A172 (cell line): ENCODE measurements at places on chromosomes 4 and X. TPM values are rescaled to one million over a fixed set of nuclear protein-coding genes. Genes with fewer than 3 reads are reported as not detected.
A peak's percentile ranks its signal among the peaks of the same experiment; 100 is the strongest.

GRCh38 chr4:113050837-113051236, 1.4 kb downstream of the ANK2 start:
- DNase-seq: no peak

- DNase-seq: no peak
Measured at GRCh38 chr4:13860126-13860525, 232.6 kb upstream of the BOD1L1 start.

DNA sequence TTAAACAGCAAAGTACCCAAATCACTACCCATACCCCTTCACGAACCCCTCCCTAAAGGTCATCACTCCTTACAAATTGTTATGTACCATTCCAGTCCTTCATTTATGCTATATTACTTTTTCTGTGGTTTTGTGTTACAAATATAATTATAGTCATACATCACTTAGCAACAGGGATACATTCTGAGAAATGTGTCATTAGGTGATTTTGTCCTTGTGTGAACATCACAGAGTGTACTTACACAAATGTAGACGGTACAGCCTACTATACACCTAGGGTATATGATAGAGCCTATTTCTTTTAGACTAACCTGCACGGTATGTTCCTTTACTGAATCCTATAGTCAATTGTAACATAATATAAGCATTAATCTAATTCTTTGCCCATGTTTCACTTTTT, 61.9 kb downstream of the ASB9 start:
- DNase-seq: no peak

DNA sequence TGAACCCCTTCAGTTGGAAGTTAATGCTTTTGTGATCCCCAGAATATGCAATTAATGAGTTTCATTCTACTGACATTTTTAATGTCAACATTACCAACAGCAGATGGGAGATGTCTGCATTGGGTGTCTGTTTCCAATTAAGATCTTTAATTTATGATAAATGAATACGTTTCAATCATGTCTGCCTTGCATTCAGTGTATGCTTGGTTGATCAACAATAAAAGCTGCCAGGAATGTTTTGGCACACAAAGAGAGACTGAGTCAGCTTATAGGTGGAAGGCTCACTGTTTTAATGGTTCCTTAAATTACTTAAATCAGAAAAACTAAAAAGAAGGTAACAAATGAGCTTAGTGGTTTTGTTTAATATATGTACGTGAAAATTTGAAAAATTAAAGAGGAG, 359.9 kb upstream of the CNKSR2 start:
- no peak for DNase-seq

The AWAT2 gene
- total RNA-seq: not detected in 2 replicates

The NLGN3 gene
- total RNA-seq: 0.22 and 0.72 TPM in 2 replicates

GRCh38 chr4:73731968-73732610, 8.3 kb upstream of the CXCL8 start:
- DNase-seq: no peak

DNA sequence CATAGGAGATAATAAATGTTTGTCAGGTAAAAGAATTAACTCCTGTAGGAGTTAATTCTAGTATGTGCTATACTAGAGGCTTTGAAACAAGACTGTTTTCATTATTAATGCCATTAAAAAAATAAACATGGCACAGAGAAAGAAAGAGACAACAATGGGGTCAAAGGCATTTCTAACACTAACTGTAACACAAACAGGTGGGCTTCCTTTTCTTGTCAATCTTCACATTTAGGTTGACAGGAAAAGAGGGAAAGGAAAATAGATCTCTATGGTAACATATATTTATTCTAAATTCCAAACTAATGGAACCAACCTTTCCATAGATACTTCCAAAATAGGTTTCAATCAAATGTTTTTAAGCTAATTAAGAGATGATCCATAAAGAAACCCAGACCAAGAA, 9.8 kb downstream of the ANKRD17 start:
- no peak for DNase-seq

- DNase-seq: peak; percentile 59
Measured at GRCh38 chr4:25441519-25442117, 64.6 kb downstream of the ANAPC4 start.

DNA sequence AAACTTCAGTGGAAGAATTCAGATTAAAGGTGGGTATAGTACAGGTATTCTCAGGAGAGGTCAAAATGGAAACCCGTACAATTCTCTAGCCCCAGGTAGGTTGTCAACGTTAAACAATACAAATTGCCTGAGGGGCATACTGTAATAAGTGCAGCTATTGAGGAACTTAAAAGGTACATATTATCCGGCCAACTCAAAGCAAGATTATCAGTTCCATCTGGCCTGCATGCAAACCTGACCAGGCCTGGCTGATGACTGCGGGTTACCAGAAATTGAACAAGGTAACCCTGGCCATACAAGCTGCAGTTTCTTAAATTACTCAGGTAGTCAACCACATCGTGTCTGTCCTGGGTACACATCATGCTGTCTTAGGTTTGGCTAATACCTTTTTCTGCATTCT, 12.3 kb upstream of the ZNF630 start:
- DNase-seq: no peak

The TCEAL7 gene
- total RNA-seq: 16.6 and 29.0 TPM in 2 replicates

The SPANXD gene
- total RNA-seq: not detected in 2 replicates

The PRR32 gene
- not detected in 2 replicates for total RNA-seq

The CT45A7 gene
- total RNA-seq: not detected in 2 replicates

DNA sequence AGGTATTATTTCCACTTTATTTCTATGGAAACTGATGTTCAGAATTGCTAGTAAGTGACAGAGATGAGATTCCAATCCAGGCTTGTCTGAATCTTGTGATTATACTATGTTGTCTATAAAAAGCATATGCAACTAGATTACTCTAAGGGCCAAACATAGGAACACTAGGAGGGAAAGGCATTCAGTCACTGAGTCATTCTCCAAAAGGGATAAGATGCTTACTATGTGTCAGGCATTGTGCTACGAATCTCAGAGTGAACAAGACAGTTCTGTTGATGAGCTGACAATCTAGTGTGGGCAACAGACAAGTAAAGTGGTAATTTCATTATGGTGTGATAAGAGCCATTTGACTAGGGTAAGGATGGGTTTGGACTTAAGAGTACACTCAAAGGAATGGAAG, 77.2 kb downstream of the RASL11B start:
- no peak for DNase-seq

DNA sequence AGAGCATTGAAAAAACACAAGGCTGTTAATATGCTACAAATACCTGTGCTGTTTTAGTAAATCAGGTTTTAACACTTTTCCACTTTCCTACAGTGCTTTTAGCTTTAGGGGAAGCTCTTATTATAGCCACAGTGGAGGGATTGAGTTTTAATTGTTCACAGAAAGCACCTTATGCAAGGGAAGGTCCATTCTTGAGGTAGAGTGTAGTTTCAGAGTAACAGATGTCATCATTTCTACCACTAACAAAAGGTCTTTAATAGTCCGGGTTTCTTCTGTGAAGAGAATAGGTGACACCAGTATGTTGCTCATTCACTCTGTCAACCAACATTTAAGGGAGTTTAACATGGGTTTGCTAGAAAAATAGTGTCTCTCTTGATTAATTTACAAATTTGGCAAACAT, 104.4 kb downstream of the STIM2 start:
- DNase-seq: no peak

GRCh38 chr4:186760576-186760975, 36.9 kb upstream of the FAT1 start:
- DNase-seq: peak; percentile 66

DNA sequence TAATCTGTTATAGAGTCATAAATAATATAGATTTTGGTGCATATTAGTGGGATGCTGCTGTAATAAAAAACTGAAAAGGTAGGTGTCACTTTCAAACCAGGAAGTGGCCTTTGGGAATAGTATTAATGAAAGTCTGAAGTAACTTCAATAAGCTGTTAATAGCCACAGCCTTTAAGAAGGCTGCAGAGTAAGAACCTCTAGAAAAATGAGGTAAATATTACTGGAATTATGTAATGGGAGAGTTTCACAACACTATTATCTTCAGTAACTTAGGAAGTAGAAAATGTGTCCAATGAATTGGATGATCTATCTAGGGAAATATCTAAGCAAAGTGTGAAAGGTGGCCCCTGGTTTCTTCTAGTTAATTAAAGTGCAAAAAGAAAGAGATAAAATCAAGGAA, 104.7 kb downstream of the NCAPG start:
- DNase-seq: no peak

DNA sequence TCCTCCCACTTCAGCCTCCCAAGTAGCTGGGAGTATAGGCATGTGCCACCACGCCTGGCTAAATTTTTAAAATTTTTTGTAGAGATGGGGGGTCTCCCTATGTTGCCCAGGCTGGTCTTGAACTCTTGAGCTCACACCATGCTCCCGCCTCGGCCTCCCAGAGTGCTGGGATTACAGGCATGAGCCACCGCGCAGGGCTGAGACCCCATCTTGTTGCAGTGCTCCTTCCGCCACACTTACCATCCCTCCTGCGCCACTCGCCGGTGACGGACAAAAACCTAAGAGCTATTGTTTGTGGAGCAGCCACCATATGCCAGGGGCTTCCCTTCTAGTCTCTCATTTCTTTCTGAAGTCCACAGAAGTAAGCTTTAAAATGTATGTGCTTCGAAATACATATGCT, 34.5 kb downstream of the NSG1 start:
- no peak for DNase-seq

DNA sequence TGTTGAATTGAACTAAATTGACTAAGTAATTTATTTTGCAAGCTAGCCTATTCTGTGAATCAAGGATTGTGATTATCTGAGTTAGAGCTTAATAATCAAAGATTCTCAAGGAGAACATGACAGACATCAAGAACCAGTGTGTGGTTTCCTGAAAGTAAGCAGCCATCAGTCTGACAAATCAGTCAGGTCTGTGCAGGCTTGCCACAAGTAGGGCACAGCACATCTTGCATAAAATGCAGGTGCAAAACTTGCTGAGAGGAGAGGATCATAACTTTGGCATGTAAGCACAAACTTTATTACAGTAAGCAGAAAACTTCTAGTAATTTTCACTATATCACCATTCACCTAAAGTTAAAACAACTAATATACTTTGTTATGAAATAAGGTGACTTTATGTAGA, 22.5 kb downstream of the FAM241A start:
- no peak for DNase-seq

The FABP2 gene
- not detected in 2 replicates for total RNA-seq

The SCD5 gene
- 11.9 and 16.6 TPM in 2 replicates for total RNA-seq

- DNase-seq: no peak
Measured at GRCh38 chr4:143391895-143392294, 55.2 kb downstream of the GAB1 start.

DNA sequence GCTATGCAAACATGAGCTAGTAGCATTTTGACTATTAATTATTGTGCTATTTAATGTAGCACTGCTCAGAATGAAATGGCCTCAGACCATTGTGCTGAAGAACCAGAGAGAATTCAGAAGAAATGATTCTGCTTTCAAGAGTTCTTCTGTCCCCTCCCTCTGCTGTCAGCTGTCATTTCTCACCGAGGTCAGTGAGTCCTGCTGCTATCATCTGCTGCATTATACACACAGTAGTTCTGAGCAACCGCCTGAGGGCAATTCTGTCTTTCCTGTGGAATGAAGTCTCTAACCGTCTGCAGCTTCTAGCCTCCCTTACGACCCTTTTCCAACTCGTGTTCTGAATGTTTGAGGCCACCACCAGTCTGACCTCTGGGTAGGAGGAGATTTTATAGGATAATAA, 249.4 kb downstream of the HNRNPD start:
- no peak for DNase-seq

DNA sequence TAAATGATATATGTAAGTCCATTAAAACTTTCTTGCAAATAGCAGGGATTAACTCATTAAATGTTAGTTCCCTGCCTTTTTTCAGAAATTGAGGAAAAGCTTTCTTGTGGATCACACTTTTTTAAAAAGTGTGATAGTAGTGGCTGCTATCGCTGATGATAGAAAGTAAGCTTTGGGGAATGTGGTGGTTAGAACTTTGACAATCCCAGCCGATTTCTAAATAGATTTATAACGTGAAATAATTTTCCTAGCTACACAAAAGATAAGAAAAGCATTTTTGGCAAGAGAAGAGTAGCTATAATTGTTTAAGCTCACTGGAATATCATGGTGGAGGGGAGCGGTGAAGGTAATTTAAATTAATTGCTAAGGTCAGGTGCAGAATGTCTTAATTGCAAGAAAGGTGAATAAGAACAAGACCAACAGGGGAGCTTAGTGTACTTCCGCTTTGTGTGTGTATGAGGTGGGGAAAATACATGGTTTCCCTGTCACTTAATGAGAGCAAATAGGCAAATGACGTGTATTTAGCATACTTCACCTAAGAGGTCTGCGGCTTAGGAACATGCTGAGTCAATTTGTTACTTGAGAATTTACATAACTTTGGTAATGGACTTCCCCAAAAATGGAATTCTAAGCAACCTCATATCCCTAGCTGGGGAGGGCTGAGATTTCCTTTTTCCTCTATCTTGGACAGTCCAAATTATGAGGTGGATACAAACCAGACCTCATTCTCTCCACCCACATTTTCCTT, 11.7 kb upstream of the IL21 start:
- peak; percentile 71 for DNase-seq

GRCh38 chr4:84681486-84682274, 98.8 kb downstream of the CDS1 start:
- DNase-seq: peak; percentile 84

DNA sequence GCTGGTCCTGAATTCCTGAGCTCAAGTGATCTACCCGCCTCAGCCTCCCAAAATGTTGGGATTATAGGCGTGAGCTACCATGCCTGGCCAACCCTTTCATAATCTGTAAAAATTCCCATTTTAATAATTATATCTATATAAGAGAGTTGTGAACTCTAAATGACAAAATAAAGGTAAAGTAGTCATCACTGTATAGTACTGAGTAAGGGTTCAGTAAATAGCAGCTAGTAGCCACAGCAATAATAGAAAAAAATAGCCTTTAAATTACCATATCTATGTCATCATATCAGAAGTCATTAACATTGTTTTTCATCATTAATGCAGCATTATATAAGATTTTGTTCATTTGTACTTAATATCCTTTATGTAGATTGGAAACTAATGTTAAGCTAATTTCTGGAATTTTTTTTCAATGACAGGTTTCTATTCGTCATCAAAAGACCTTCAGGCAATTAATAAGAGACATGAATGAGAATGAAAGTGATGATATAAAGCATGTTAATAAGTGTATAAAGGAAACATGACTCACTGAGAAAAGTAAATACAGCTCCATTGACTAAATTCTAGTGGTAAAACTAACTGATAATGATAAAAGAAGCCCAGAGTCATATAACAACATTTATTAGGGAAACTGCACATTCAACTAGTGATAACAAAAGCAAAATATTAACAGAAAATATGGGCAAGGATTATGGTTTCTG, 85.9 kb upstream of the UGT8 start:
- DNase-seq: peak; percentile 11

The ADRA2C gene
- 5.9 TPM in 2 replicates for total RNA-seq

DNA sequence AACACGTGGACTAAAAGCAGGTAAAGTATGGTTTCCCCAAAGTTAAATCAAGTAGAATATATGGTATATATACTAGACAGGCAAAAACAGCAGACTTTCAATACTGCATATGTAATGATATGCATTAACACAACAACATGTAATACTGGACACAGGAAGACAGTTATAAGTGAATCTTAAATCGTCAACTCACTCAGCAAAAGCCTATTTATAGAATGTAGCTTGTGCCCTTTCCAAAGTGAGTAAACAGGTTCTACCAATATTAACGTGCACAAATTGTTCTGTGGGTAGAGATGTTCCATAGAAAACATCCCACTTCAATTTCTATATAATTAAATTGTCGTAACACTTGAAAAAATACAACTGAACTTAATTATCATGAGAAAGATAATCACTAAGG, 30.6 kb downstream of the FAM241A start:
- no peak for DNase-seq
